Activated CD8-positive, alpha-beta memory T cell treated with anti-CD3 and anti-CD28 coated beads for 4 hours (primary cell): ENCODE measurements at places on chromosomes 1 and 21.

- no peak for DNase-seq
Measured at GRCh38 chr1:15370781-15371520, 38.7 kb upstream of the EFHD2 start.

DNA sequence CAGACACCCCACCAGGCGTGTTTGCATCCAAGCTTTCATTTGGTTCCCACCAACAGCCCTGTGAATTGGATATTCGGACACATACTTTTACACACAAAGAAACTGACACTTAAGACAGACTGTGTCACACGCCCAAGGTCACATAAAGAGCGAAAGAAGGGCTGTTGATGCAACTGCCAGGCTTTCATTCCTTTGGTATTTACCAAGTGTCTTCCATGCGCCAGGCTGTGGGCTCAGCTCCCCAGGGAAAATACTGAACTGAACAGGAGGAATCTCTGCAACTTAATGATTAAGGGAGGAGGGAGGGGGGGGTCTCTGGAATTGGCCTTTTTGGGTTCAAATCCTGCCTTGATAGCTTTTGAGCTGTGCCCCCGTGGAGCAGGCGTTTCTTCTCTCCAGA lies 122.8 kb downstream of the ACTL8 start:
- no peak for DNase-seq

DNA sequence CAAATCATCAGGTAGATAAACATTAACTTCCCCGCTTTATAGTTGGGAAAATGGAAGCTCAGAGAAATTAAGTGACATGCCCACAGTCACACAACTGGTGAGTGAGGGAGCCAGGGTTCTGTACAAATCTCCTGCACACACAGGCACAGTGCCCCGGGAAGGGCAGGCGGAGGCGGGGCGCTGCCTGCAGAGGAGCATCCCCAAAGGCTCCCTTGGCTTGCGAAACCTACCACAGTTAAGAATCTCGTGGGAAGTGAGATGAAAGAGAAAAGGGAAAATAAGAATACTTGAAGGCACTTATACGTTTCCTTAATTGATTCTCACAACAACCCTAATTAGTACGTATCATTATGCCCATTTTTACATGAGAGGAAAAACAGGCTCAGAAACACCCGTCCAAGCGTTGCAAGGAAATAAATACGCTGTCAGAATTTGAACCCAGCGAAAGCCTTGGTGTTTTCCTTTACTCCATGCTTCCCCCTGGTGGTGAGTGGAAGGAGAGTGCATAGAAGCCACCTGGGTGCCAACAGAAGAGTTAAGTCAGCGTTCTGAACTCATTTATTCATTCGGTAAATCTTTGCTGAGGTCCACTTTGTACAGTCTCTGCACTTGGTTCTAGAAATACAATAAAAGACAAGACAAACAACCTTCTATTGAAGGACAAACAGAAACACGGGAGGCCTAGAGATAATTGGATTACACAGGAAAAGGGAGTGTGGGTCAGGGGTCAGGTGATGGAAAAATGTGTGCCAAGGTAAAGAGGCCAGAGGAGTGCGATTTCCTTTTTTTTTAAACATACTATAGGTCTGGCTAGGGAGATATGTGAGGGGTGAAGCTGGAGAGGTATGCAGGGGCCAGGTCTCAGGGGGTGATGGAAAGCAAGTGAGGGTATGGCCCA lies 28.4 kb downstream of the ACP6 start:
- DNase-seq: peak; percentile 25

DNA sequence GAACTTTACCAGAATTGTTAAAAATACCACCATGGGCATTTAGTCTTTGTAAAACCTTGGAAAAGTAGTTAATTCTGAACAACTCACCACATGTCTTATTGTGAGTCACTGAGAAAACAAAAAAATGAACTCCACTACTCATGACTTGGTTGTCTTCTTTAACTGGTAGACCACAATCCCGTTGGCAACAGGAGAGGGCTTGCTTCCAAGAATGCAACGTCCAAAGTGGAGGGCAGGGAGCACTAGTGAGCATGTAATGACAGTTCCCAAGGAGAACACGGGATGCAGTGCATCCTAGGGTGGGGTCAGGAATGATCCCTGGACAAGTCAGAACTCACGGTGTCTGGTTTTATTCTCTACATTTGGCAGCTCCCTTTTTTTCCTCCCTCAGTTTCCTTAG lies 15.2 kb upstream of the HMCN1 start:
- DNase-seq: no peak

GRCh38 chr1:203513585-203514031 lies 19.7 kb downstream of the OPTC start:
- no peak for DNase-seq

DNA sequence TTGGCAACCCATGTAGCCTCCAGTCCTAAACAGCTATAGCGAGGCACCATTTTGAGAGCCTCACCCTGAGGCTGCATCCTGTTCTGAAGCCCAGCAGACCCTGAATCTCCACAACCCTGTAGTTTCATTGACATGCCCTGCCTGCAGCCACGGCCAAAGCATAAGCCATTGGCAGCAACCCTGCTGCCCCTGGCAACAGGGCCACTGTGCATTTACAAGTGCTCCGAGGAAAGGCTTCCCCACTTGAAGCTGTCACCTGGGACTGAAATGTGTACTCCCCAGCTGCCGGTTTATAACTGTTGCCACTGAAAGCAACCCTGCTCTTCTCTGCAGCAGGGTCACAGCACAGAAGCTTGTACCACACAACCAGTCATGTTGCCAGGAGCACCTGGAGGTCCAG lies 124.2 kb upstream of the OLFM3 start:
- DNase-seq: no peak

- DNase-seq: no peak
Measured at GRCh38 chr1:145912128-145912641, 2.3 kb upstream of the ITGA10 start.

GRCh38 chr1:113250161-113250560 lies 140.2 kb upstream of the MAGI3 start:
- DNase-seq: no peak

DNA sequence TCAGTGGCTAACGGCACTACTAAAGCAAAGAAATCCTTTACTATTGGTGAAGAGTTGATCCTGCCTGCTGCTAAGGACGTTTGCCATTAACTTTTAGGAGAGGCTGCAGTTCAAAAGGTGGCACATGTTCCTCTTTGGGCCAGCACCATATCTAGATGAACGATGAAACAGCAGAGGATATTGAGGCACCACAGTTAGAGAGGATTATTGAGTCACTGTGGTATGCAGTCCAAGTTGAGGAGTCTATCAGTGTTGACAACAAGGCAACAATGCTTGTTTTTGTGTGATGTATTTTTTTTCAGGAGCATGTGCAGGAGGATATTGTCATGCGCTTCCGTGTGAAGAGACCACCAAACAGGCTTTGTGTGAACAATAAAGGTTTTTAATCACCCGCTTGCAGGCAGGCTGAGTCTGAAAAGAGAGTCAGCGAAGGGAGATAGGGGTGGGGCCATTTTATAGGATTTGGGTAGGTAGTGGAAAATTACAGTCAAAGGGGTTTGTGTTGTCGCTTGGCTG lies 80.9 kb downstream of the UCHL5 start:
- DNase-seq: no peak

DNA sequence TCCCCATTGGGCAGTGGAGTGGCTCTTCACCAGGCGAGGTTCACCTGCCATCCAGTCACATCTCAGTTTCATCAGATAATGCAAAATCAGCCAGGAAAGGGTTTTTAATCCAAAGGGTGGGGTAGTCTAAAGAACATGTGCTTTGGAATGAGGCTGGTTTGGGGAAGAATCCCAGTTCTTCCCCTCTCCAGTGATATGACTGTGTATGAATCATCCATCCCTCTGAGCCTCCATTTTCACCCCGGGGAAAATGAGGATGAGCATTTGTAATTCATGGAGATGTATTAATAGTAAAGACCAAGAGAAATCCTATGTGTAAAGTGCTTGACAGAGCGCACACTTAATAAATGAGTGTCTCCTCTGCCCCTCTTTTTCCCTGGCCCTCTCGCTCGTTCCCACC lies 215.1 kb upstream of the FGGY start:
- no peak for DNase-seq

GRCh38 chr1:33560680-33561079 lies 88.2 kb downstream of the ZSCAN20 start:
- no peak for DNase-seq

DNA sequence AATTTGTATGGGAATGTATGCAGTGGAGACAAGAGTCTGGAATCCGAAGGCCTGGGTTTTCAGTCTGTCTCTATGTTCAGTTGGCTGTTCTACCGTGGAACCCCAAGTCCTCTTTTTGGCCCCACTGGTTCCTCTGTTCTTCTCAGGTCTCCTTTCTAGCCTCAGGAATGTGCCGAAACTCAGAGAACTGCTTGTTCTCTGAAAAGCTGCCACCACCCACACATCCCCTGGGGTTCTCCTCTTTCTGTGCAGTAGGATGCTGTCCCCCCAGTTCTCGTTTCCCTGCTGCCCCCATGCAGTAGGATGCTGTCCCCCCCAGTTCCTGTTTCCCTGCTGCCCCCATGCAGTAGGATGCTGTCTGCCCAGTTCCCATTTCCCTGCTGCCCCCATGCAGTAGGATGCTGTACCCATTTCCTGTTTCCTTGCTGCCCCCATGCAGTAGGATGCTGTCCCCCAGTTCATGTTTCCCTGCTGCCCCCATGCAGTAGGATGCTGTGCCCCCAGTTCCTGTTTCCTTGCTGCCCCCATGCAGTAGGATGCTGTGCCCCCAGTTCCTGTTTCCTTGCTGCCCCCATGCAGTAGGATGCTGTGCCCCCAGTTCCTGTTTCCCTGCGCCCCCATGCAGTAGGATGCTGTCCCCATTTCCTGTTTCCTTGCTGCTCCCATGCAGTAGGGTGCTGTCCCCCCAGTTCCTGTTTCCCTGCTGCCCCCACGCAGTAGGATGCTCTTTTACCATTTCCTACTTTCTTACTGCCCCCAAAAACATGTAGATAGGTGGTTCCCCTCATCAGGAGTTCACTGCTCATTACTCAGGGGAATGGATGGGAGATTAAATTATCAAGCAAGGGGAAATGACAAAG lies 35.3 kb downstream of the OPTC start:
- DNase-seq: no peak

DNA sequence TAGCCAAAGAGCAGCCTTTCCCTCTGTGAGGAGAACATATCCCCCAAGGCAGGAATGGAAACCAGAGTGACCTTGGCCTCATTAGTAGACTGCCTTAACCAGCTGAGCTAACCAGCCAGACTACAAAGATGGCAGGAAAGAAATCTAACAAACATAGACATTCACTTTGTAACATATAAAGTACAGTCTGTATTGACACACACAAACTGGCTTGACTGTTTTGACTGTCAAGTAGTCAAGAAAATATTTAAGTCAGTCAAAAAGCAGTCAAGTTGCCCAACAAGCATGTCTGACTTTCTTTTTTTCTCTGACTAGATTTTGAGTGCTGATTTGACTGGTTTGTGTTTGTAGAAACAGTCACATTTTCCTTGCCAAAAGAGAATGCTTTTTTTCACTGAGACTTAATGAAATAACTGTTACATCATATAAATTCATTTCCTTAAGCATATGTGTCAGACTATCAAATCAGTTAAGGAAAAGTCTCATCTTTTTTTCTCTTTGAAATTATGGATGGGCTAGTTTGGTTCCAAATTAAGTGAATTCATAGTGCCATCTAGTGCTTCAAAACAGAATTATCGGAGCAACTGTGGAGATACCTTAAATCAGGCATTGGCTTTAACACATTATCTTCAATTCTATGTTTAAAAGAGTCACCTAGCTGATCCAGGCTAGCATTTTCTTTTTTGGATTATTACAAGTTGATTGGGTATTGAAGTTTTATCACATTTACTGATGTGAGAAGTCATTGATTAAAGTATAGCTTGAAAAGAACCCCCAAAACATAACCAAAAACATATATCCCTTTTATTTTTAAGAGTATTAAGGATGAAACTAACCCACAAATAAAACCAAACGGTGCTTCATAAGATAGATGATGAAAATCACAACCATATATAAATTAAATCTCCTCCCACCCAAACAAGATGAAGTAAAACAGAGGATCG lies 75.0 kb downstream of the ATP6V1G3 start:
- DNase-seq: no peak

DNA sequence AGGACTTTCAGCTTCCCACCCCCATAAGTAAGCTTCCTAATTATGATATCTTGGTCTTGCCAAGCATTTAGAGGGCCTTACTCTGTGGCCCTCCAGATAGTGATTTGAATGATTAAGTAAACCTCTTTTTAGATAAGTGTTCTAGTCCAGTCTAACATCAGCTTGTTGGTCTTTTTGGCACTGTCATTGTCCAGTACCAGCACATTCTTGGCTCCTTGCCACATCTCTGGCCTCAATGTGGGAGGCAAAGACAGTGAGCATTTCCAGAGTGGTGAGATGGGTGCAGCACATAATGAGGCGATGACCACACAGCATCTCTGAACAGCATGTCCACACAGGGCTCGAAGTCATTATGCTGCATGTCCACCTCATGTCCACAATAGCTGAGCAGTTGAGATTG lies 6.1 kb downstream of the CAPZA1 start:
- no peak for DNase-seq

DNA sequence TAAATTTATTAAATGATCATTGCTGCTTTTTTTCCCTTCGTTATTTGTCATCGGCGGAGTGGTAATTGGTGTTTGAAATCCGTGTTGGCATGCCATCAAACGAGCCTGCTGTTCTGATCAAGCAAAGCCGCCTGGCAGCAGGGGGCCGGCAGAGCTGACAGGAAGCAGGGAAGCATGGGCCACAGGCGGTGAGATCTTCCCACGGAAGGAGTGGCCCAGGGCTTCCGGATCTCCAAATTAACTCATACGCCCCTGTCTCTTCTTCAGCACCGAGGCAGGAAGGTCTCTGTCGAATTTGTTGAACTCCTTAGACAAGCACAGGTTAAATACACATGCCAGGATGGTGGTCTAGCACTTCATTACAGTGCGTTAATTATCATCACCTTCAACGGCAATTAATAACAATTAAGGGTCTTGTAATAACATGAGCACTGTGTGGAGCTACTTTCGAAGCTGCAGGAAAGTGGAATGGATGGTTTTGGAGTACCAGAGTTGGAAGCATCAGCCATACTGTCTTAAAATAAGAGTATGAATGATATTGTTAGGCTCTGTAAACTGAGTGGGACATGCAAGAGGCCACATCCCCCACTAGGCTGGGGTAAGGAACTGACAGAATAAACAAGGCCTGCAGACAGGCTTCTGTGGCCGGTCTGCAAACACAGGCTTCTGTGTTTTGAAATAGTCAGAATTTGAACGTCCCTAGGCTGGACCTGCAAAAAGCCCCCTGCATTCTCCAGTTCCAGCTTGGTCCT lies 199.4 kb upstream of the DAB1 start:
- no peak for DNase-seq
